Memory B cell (primary cell): ENCODE measurements at places on chromosomes 7 and 10.

- DNase-seq: no peak
Observed at GRCh38 chr10:28838908-28839307, 161.6 kb downstream of the BAMBI start.

DNA sequence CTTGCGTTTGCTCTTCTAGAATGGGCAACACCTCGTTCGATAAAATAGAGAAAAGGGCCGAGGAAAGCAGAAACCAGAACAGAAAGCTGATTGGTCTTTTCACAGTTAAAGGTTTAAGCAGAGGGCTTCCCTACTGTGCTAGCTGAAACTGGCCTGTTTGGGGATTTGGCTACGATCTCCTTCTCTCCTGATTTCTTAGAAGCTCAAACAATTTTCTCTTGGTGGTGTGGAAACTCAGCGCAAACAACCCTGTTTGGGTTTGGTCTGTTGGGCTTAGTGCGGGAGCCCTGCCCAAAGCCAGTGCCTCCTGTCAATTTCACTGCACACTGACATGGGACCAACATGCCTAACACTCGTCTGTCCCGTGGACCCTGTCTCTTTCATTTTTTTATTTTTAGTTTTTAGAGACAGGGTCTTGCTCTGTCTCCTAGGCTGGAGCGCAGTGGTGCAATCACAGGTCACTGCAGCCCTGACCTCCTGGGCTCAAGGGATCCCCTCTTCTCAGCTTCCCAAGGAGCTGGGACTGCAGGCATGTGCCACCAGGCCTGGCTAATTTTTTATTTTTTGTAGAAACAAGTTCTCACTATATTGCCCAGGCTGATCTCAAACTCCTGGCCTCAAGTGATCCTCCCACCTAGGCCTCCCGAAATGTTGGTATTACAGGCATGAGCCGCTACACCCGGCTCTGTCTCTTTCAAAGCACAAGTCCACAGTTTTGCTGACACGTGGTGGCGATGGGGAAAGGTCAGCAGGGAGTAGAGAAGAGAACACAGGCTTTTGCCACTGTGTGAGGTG is 16.5 kb upstream of the BNIP3 start:
- DNase-seq: no peak

DNA sequence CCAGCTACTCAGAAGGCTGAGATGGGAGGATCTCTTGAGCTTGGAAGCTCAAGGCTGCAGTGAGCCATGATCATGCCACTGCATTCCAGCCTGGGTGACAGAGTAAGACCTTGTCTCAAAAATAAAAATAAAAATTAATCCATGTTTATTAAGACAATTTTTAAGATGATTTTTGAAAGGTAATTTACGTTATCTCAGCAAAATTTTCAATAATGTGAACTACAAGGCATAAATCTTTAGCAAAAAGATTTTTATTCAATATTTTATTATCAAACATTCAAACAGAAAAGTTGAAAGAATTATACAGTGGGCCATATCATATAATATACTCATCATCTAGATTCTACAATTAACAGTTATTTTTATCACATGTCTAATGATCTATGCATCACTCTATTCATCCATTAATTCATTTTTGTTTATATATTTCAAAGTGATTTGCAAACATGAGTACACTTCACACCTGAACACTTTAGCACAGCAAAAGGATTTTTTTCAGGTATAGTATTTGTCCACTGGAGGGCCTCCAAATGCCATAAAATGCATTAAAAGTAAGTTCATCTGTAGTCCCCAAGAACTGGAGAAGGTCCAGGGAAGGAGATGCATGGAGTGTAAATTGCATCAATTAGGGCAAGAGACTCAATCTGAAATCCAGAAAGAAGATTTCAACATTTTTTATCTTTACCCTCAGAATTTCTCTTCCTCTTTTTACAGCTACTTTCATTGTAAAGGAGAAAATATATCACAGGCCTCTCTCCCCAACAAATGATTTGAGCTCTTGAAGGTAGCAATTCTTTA is 38.6 kb upstream of the RSBN1L start:
- DNase-seq: no peak

DNA sequence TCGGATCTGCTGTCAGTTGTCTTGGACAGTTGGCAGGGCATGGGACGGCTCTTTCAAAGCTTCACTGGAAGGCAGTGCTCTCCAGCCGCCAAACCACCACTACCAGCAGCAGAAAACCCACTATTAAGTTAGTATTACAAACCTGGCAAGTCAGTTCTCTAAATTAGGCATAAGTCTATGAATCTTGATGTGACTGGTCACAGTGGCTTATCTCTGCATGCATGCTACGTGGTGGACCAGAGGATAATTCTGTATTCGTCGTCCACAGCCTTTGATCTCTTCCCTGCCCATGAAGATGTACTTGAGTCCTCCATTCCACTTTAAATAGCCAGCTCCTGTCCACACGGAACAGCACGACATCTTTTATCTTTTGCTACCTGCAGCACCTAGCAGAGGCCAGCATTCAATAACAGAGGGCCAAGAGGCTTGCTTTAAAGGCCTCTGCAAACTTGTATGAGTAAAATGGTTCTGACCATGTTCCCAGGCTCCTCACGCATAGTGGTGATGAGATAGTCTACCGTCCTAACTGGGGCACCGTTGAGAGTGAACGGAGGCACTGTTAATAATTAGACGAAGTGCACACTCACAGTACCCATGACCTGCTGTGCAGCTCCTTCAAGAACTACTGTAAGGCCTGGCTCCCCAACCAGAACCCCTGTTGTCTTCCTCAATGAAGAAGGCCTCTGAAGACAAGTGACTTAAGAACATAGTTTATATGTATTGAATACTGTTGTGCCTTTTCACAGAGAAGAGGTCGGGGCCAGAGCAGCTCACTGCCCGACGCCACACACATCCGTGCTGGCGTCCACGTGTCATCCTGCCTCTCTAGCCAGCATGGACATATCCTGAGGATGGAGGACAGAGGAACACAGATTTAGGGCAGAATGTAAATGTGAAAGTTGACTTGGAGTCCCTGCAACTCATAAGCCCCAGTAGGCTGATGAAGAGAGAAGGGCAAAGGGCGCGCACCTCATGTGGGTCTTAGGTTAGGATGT is 1.0 kb downstream of the GPR146 start:
- no peak for DNase-seq

DNA sequence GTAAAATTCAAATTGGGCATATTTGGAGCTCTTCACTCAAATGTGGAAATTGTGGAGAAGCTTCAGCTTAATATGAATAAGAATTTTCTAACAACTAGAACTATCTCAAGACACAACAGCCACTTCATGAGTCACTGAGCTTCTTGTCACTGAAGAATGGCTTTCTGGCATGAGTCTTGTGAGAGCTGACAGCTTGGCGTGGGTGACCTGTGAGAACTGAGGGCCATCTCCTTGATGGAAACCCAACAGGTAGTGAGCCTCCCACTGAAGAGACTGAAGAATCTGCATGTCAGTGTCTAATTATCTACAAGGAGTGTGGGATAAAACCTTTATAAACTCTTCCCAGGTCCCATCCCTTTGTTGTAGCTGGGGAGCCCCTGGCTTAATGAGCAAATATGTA is 66.0 kb downstream of the CLEC2L start:
- DNase-seq: no peak

DNA sequence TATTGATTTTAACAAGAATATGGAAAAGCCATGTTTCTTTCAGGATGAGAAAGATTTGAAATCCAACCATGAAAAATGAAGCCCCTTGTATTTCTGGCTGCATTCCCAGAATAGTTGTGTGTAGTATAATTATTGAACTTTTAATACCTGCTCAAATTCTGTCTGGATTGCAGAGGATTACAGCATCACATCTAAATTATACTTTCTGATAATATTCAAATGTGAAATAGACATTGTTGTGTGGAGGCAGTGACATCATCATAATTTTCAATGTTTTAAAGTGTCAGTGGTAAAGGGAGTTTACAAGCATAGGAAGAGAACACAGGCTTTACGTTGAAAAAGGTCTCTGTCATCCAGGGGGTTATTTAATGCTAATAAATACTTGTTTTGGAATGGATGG is 93.4 kb downstream of the POLL start:
- DNase-seq: no peak

GRCh38 chr7:45416846-45417245 is 157.3 kb upstream of the ADCY1 start:
- DNase-seq: no peak

DNA sequence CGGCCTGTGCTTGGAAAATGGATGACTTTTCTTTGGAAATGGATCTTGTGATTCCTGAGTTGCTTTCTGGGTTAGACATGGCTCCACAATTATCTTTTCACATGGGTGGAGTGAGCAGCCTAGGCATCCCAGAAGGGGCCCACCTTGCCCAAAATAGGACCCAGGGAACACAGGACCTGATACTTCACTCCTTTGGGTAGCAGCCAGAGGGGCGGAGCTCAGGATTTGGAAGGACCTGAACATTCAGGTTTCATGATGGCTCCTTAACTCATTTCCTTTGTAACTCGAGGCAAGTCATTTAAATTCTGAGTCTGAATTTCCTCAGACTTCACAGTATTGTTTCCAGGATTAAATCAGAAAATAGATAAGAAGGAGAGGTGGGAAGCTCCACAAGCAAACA is 178.3 kb upstream of the ZMIZ1 start:
- DNase-seq: no peak

DNA sequence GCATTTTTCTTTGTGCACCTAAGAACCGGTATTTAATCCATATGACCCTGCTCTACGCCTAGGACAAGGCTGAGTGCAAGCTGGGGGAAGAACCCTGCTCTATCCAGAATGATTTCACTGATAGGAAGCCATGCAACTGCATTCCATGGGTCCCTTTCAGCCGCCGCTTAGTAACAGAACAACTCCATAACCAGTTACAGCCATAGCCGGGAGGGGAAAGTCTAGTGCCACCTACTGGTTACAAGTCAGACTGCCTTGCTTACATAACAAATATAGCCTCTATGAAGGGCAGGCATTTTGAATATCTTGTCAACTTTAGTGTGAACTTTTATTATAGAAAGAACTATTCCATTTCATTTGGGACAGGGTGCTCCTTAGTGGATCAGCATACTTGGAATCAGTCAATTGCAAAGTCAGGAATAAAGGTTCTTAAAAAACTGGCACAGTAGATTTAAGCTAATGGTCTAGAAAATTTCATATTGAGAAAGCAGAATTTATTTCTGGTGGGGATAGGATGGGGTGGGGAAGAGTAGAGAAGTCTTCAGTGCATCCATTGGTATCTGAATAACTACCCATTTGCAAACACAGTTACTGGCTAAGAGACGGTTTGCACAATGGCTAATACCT is 521.7 kb downstream of the ADRA2A start:
- peak; percentile 30 for DNase-seq

- DNase-seq: peak; percentile 46
Observed at GRCh38 chr7:35424869-35425495, 171.1 kb upstream of the TBX20 start.

DNA sequence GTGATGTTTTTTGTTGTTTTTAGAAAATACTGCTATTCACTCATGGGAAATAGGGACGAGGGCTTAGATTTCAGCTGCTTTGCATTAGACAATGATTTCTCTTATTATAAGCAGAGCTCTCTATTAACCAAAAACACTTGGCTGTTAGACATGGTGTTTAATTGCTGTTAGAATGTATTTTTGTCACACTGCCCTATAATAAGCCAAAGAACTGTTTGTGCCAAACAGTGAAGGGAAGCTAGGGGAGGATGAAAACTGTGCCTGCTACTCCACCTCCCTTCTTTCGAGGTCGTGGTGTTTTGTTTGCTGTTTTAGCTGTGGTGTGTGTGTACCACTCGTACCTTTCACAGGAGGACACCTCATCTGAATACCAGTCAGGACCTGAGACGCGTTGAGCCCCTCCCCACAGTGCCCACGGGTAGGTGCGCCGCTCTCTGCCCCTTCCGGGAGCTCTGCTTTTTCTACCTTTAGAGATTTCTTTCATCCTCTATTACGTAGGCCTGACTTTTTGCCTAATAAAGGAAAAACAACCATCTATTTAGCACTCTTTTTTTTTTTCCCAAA is 57.9 kb downstream of the CUX1 start:
- DNase-seq: no peak

- DNase-seq: no peak
Observed at GRCh38 chr10:102900006-102900405, 18.1 kb upstream of the CNNM2 start.

- no peak for DNase-seq
Observed at GRCh38 chr7:116598278-116598677, 73.4 kb downstream of the CAV1 start.

- DNase-seq: no peak
Observed at GRCh38 chr10:102163342-102163989, 11.3 kb downstream of the NOLC1 start.
